Heart right ventricle (tissue), 16 donors: ENCODE measurements at places on chromosomes 6 and 20. TPM values are rescaled to one million over a fixed set of nuclear protein-coding genes. Genes with fewer than 3 reads are reported as not detected.

DNA sequence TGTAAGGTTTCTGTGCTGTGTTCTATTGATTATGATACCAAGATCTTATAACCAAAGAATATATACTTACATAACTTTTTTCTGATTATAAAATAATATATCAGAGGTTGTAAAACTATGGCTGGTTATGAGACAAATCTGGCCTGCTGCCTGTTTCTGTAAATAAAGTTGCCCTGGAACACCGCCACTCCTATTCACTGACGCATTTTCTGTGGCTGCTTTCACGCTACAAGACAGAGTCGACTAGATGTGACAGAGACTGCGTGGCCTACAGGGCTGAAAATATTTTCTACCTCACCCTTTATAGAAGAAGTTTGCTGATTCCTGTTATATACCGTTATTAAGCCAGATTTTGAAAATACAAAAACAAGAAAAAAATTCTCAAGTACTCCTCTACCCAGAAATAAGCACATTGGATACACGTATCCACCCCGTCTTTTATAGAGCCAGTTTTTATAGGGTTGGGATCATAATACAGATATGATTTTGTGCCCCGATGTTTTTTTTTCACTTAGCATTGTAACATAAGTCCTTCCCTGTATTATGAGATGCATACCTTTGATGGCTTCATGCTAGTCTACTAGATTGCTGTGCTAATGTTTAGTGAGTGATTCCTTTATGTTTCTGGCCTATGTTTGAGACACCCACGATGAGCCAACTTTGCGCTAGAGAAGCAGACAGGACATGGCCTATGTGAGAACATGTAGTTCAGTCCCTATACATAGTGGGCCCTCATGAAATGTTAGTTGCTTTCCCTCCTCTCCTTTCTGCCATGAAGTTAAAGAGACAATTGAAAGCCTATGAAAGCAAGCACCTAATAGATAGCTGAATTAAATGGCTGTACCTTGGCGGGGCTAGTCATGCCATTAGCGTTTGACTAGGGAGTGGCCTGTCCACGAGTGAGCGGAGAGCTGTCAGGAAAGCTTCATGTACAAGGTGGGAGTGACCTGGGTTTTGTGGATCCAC, 98.1 kb upstream of the KCNK16 start:
- H3K4me1 ChIP-seq = no peaks in the 10 kb centered on the region
- H3K36me3 ChIP-seq = no peaks in the 10 kb centered on the region
- no peak for DNase-seq
- H3K4me3 ChIP-seq = no peak overlapping the region

GRCh38 chr20:5434116-5434515, 117.4 kb upstream of the PROKR2 start:
- no peaks in the 10 kb centered on the region for H3K4me1 ChIP-seq
- H3K4me3 ChIP-seq = no peak overlapping the region
- no peak overlapping the region for H3K27ac ChIP-seq
- H3K27me3 ChIP-seq = peaks cover 3% of the 10 kb centered on the region
- no peaks in the 10 kb centered on the region for H3K36me3 ChIP-seq

DNA sequence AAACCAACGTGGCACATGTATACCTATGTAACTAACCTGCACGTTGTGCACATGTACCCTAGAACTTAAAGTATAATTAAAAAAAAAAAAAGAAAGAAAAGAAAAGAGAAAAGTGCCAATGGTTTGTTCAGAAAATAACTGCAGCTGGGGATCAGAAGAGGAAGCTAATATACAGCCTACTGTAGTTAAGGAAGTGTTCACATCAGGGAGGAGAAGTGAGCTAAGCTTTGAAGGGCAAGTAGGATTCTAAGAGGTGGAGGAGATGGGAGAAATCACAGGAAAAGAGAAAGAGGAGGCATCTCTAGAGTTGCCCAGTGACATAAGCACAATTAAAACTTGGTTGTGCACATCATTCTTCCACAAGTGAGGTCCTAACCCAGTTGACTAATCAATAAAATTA, 214.4 kb upstream of the DTNBP1 start:
- no peaks in the 10 kb centered on the region for H3K27me3 ChIP-seq
- no peak overlapping the region for H3K27ac ChIP-seq
- peaks cover 30% of the 10 kb centered on the region for H3K4me1 ChIP-seq

DNA sequence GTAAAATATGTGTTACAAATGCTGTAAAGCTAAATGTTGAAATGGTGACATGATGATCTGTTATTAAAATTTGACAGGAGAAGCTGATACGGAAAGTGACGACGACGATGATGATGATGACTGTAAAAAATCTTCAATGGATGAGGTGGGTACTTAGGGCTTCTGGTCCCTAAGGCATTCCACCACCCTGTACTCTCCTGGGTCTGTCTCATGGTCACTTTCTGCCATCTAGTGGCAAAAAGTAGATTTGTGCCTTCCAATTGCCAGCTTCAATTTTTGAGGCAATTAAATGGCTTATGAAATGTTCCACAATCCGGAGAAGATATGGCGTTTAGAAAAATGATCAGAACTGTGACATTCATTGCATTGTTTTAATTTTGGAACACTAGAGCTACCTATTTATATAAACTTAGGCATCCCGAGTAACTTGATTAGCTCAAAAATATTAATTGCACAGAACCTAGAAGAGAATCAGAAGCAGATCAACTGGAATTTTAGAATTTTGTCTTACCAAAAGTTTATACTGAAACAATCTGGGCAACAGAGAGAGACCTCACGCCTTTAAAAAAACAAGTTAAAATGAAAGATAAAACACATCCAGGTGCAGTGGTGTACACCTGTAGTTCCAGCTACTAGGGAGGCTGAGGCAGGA, 346.5 kb upstream of the PLCB4 start:
- no peaks in the 10 kb centered on the region for H3K36me3 ChIP-seq
- H3K27me3 ChIP-seq = no peaks in the 10 kb centered on the region
- H3K4me1 ChIP-seq = peaks cover 12% of the 10 kb centered on the region
- DNase-seq = no peak
- no peak overlapping the region for H3K4me3 ChIP-seq

DNA sequence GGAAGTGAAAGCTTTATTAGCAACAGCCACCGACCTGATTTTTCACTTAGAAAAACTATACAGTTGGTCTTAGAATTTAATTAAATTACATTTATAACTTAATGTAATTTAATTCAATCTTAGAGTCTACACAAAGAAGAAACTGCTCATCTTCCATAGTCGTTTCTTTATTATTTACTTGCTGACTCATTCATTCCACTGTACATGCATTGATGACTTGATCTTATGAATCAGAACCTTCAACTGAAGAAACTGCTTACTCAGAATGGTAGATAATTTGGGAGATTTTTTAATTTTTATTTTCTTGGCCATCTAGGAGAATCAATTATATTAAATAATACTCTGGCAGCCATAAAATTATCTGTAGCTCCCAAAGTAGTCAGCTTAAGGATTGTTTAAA, 1021.6 kb upstream of the FLRT3 start:
- DNase-seq = no peak
- no peak overlapping the region for H3K27ac ChIP-seq
- no peak overlapping the region for H3K4me3 ChIP-seq
- no peaks in the 10 kb centered on the region for H3K27me3 ChIP-seq
- no peaks in the 10 kb centered on the region for H3K36me3 ChIP-seq

DNA sequence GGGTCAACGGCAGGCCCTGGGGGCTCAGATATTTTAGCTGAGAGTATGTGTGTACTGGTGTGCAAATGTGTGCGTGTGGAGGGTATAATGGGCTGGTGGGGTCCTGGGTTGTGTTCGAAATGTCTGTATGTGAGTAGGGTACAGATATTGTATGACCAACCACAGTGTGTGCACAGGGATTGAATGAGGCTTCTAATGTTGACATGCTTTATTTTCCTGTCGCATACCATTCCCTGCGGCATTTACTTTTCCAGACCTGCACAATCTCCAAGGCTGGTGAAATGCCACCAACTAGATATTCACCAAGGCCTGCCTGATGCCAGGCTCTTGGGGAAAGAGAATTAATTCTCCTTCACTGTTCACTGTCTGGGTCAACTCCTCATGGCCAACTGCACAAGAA, 441.4 kb upstream of the SULF2 start:
- H3K4me3 ChIP-seq = no peak overlapping the region
- no peaks in the 10 kb centered on the region for H3K4me1 ChIP-seq
- DNase-seq = no peak
- no peaks in the 10 kb centered on the region for H3K36me3 ChIP-seq
- no peaks in the 10 kb centered on the region for H3K27me3 ChIP-seq
- H3K27ac ChIP-seq = no peak overlapping the region

DNA sequence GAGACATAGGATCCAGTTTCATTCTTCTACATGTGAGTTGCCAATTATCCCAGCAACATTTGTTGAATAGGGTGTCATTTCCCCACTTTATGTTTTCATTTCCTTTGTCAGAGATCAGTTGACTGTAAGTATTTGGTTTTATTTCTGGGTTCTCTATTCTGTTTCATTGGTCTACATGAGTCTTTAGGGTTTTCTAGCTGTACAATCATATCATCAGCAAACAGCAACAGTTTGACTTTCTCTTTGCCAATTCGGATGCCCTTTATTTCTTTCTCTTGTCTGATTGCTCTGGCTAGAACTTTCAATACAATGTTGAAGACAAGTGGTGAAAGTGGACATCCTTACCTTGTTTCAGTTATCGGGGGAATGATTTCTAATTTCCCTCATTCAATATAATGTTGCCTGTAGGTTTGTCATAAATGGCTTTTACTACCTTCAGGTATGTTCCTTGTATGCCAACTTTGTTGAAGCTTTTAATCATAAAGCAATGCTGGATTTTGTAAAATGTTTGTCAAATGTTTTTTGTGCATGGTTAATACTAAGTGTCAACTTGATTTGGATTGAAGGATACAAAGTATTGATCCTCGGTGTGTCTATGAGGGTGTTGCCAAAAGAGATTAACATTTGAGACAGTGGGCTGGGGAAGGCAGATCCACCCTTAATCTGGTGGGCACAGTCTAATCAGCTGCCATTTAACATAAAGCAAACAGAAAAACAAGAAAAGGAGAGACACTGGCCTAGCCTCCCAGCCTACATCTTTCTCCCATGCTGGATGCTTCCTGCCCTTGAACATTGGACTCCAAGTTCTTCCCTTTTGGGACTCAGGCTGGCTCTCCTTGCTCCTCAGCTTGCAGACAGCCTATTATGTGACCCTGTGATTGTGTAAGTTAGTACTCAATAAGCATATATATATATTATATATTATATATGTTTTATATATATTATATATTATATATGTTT, 23.3 kb downstream of the MICA start:
- H3K4me3 ChIP-seq = no peak overlapping the region
- no peaks in the 10 kb centered on the region for H3K36me3 ChIP-seq
- DNase-seq = no peak
- H3K27ac ChIP-seq = no peak overlapping the region

- H3K27ac ChIP-seq = no peak overlapping the region
- no peaks in the 10 kb centered on the region for H3K27me3 ChIP-seq
- H3K4me1 ChIP-seq = no peaks in the 10 kb centered on the region
- no peak for DNase-seq
Measured at GRCh38 chr20:50356525-50356885, 153.7 kb upstream of the PTPN1 start.

Gene SLC17A3
- not detected for total RNA-seq

Gene DNMT3B
- 0.92 TPM for total RNA-seq
